ENCODE measurements at places on chromosomes 13 and 19. TPM values are rescaled to one million over a fixed set of nuclear protein-coding genes. Genes with fewer than 3 reads are reported as not detected.
A peak's percentile ranks its signal among the peaks of the same experiment; 100 is the strongest.

DNA sequence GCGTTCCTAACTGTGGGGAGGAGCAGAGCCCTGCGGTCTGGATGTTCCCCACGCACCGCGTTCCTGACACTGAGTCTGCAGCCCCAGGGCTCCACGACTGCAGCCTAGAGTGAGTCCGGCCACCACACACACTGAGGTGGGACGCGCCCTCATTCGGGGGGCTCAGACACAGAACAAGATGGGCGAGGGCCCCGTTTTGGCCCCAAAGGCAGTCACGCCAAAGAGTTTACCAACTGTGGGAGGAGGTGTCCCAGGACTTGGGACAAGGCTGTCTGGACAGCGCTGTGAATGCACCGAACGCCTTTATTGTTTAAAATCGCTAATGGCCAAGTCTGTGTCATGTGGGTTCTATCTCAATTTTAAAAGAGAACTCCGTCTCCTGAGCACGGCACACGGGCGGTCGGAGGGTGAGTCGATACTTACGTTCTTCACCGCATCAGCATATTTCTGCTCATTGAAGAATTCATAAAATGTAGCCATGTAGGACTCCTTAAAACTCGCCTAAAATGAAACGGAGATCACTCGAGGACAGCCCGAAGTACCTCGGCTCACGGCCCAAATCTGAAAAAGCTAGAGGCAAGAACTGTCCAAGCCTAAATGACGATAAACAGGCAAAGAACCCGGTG is 35.2 kb upstream of the C13orf46 start:
- DNase-seq: no peak

The GPR4 gene
- total RNA-seq: 4.5 TPM

The FPR1 gene
- 193 TPM for total RNA-seq

The ZNF264 gene
- total RNA-seq: 38.7 TPM

- DNase-seq: peak; percentile 27
Measured at GRCh38 chr13:29479716-29480492, 115.6 kb downstream of the SLC7A1 start.

The IGFL1 gene
- not detected for total RNA-seq

The DENND1C gene
- total RNA-seq: 6.7 TPM

DNA sequence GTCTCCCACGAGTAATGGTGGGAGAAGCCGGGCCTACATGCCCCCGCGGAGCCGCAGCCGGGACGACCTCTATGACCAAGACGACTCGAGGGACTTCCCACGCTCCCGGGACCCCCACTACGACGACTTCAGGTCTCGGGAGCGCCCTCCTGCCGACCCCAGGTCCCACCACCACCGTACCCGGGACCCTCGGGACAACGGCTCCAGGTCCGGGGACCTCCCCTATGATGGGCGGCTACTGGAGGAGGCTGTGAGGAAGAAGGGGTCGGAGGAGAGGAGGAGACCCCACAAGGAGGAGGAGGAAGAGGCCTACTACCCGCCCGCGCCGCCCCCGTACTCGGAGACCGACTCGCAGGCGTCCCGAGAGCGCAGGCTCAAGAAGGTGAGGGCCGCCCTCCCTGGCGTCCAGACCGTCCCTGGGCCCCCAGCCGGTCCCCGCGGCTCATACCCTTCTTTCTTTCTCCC is 1.4 kb upstream of the USF2 start:
- DNase-seq: peak; percentile 39

GRCh38 chr19:16285769-16286498 is 38.7 kb upstream of the KLF2 start:
- DNase-seq: no peak

- peak; percentile 95 for DNase-seq
Measured at GRCh38 chr19:16293118-16294091, 31.2 kb upstream of the KLF2 start.

Data from left lung (tissue), 14 donors.